Tibial artery (tissue), 4 donors: ENCODE measurements at places on chromosomes 2 and 18.

GRCh38 chr2:214379227-214379626 lies 31.6 kb upstream of the VWC2L start:
- H3K4me1 ChIP-seq = peaks cover 17% of the 10 kb centered on the region
- H3K27ac ChIP-seq = no peak overlapping the region
- H3K27me3 ChIP-seq = no peaks in the 10 kb centered on the region
- H3K36me3 ChIP-seq = no peaks in the 10 kb centered on the region

DNA sequence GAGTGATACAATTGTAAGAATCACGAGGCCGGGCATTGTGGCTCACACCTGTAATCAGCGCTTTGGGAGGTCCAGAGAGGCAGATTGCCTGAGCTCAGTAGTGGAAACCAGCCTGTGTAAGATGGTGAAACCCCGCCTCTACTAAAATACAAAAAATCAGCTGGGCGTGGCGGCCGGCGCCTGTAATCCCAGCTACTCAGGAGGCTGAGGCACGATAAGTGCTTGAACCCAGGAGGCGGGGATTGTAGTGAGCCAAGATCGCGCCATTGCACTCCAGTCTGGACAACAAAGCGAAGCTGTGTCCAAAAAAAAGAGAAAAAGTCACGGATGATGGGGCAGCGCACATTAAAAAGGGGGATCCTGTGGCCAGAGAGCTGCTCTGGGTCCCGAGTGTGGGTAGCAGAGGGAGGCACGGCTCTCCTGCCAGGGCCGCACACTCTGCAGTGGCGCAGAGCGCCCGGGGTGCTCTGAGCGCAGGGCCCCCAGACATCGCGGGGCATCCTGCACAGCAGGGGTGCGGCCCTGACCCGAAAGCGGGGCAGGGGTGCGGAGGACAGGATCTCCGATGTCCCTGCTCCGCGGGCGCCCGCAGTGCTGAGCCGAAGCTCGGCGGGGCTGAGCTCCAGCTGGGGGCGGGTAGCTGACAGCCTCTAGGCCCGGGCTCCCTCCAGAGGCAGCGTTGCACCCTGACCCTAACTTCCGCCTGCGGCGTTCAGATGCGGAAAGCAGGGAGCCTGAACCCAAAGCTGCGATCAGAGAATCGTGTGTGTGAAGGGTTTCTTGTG lies 30.4 kb upstream of the RAB6D start:
- H3K27ac ChIP-seq = no peak overlapping the region
- no peak overlapping the region for H3K4me3 ChIP-seq
- peaks cover 4% of the 10 kb centered on the region for H3K4me1 ChIP-seq

GRCh38 chr2:216392945-216393840 lies 19.1 kb upstream of the SMARCAL1 start:
- DNase-seq = no peak
- no peaks in the 10 kb centered on the region for H3K36me3 ChIP-seq
- no peaks in the 10 kb centered on the region for H3K27me3 ChIP-seq

DNA sequence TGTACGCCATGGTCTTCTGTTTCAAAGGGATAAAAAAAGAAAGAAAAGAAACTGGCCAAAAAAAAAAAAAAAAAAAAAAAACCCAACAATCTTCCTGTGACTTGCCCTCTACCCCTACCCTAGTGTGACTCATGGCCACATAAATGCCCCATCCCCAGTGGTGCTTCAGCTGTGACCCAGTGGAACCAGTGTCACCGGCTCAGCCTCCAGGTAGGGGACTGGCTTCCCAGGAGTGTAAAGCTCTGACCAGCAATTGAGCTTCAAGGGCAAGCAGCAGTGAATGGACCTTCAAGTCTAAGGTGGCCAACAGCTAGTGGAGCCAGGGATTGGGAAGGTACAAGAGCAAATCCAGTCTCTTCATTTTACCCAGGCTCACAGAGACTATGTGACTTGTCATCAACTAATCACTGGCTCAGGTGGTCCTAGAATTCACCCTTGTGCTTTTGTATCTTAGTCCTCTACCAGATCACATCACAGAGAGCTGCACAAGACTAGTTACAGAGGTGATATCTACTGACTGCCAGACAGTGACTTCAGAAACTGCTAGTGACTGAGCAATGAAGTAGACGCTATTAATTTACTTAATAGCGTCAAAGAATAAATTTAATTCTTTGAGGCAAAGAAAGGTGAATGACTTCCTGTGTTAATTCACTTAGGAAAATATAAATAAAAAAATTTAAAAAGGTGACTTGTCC lies 1.3 kb upstream of the TGFBRAP1 start:
- no peaks in the 10 kb centered on the region for H3K4me1 ChIP-seq
- peak overlapping the region; percentile 81 for H3K27ac ChIP-seq
- H3K4me3 ChIP-seq = no peak overlapping the region
- no peaks in the 10 kb centered on the region for H3K27me3 ChIP-seq

- H3K27me3 ChIP-seq = no peaks in the 10 kb centered on the region
- no peak for DNase-seq
- no peak overlapping the region for H3K27ac ChIP-seq
- H3K4me1 ChIP-seq = no peaks in the 10 kb centered on the region
Observed at GRCh38 chr2:181163139-181163538, 182.7 kb downstream of the UBE2E3 start.

GRCh38 chr2:61707984-61708852 lies 145.6 kb downstream of the FAM161A start:
- DNase-seq = no peak
- no peaks in the 10 kb centered on the region for H3K36me3 ChIP-seq
- H3K4me1 ChIP-seq = no peaks in the 10 kb centered on the region
- H3K4me3 ChIP-seq = no peak overlapping the region
- no peaks in the 10 kb centered on the region for H3K27me3 ChIP-seq
- H3K27ac ChIP-seq = no peak overlapping the region

DNA sequence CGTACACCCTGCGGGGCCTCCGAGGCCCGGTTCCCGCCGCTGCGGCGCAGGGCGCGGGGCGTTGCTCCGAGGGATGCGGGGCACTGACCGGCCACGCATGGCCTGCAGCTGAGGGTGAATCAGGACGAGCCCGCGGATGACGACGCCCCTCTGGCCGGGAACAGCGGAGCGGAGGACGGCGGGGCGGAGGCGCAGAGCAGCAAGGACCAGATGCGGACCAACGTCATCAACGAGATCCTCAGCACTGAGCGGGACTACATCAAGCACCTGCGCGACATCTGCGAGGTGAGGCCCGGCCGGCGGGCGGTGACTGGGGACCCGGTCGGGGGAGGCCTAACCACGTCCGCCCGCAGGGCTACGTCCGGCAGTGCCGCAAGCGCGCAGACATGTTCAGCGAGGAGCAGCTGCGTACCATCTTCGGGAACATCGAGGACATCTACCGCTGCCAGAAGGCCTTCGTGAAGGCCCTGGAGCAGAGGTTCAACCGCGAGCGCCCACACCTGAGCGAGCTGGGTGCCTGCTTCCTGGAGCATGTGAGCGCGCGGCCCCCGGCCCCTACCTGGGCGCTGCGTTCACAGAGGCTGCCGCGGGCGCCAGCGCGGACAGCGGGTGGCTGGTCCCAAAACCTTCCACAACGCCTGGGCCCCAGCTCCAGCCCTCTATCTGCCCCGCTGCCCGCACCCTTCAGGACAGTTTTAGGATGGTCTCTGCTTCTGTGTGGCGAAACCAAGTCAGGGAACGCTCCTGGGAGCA lies 53.2 kb downstream of the FAM168B start:
- DNase-seq = no peak
- no peaks in the 10 kb centered on the region for H3K4me1 ChIP-seq
- H3K27ac ChIP-seq = no peak overlapping the region
- no peak overlapping the region for H3K4me3 ChIP-seq

DNA sequence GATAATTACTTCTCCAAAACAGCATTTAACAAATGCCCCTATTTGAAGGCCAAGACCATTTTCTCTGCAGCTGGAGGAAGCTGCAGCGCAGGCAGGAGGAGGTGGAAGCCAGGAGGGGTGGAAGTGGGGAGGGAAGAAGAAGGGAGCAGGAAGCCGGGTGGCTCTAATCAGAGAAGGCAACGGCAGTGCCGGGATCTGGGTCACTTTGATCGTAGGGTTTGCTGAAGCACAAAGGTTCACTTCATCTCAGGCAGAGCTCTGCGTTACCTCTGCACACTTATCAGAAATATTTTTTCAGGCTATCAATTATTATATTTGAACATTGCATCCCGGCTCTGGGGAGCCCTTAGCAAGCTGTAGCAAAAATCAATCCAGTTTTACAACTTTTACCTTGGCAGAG lies 315.8 kb upstream of the POU3F3 start:
- H3K36me3 ChIP-seq = no peaks in the 10 kb centered on the region
- no peaks in the 10 kb centered on the region for H3K27me3 ChIP-seq
- H3K27ac ChIP-seq = no peak overlapping the region
- H3K4me1 ChIP-seq = no peaks in the 10 kb centered on the region

GRCh38 chr18:79393635-79394533 lies 1.8 kb upstream of the NFATC1 start:
- peaks cover 7% of the 10 kb centered on the region for H3K27me3 ChIP-seq
- H3K27ac ChIP-seq = peak overlapping the region; percentile 95
- peak; percentile 94 for DNase-seq
- H3K4me3 ChIP-seq = peak overlapping the region; percentile 60
- H3K4me1 ChIP-seq = peaks cover 28% of the 10 kb centered on the region

- H3K36me3 ChIP-seq = peaks cover 45% of the 10 kb centered on the region
- H3K27ac ChIP-seq = no peak overlapping the region
- H3K4me3 ChIP-seq = no peak overlapping the region
- no peaks in the 10 kb centered on the region for H3K4me1 ChIP-seq
- no peak for DNase-seq
Observed at GRCh38 chr2:12728221-12728777, 11.6 kb downstream of the TRIB2 start.

DNA sequence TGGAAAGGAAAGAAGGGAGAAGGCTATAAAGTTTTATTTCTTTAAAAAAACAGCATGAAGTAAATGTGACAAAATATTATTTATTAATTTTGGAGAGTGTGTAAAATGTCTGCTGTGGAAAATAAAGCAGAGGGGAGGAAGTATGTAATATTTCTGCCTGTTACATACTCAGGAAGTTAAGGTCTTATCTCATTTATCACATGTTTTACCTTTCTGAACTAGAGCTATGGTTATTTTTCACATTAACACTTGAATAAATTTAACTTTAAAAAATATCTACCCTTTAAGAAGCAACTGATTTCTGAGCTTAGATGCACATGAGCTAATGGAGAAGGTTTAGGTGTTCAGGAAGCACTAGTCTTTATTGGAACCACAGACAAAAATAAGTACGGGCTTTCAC lies 148.3 kb downstream of the GRB14 start:
- no peak overlapping the region for H3K4me3 ChIP-seq
- no peaks in the 10 kb centered on the region for H3K36me3 ChIP-seq
- no peak overlapping the region for H3K27ac ChIP-seq
- DNase-seq = no peak

DNA sequence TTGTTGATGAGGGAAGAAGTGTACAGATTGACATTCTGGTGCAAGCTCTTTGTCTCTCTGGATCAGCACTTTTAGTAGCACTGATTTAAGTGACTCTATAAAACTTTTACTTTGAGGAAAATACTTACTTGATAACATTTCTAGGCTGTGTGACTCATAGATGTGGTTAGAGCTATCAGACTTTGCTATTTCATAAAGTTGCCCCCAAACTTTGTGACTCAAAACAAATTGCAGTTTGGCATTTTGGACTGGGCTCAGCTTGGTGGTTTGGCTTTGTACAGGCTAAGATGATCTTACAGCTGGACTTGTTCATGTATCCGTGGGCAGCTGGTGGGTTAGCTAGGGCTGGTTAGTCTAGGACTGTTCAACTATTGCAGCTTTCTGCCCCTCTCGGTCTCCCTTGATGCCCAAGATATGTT lies 42.1 kb upstream of the GLS start:
- DNase-seq = no peak
- peak overlapping the region; percentile 7 for H3K27ac ChIP-seq
- no peaks in the 10 kb centered on the region for H3K27me3 ChIP-seq
- H3K36me3 ChIP-seq = no peaks in the 10 kb centered on the region
- H3K4me1 ChIP-seq = peaks cover 16% of the 10 kb centered on the region

- H3K4me1 ChIP-seq = no peaks in the 10 kb centered on the region
- DNase-seq = no peak
- no peak overlapping the region for H3K4me3 ChIP-seq
- H3K27ac ChIP-seq = no peak overlapping the region
- H3K36me3 ChIP-seq = no peaks in the 10 kb centered on the region
Observed at GRCh38 chr2:118225666-118226065, 137.4 kb downstream of the INSIG2 start.

DNA sequence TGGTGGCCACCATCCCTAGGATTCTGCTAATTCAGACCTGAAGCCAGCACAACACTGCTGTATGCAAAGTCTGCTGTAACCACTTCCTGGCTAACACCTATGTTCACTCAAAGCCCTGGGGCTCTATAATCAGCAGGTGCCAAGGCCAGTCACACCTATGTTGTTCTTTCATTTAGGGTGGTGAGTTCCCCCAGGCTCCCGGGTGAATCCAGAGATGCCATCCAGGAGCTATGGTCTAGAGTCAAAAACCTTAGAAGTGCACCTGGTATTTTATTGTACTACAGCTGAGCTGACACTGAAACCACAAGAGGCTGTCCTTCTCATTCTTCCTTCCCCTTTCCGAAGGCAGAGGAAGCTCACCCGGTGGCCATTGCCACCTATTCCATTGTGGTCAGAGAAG lies 46.2 kb upstream of the CCDC141 start:
- H3K4me1 ChIP-seq = no peaks in the 10 kb centered on the region
- no peaks in the 10 kb centered on the region for H3K36me3 ChIP-seq
- H3K27me3 ChIP-seq = no peaks in the 10 kb centered on the region

DNA sequence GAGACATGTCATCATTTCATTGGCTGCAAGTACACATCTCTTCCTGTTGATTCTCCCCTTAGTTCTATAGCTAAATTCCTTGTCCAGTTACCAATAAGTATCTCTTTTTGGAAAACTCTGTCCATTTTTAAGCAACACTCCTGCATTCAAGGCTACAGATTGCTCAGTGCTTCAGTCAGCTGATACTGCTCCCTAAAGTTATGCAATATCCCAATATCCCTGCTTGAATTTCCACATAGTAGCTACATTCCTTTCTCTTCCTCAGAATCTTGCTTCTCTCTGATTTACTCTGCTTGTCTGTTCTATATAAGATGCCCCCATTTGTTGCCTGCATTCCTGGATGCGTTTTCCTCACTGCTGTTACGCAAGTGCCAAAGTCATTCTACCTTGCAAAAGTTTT lies 109.8 kb downstream of the PARD3B start:
- no peak for DNase-seq
- H3K4me3 ChIP-seq = no peak overlapping the region
